Ammon's horn (tissue), 1 donor: ENCODE measurements at places on chromosomes 6 and 20.
A peak's percentile ranks its signal among the peaks of the same experiment; 100 is the strongest.

GRCh38 chr6:37059344-37060194 lies 54.1 kb downstream of the FGD2 start:
- DNase-seq: peak; percentile 68

- no peak for DNase-seq
Observed at GRCh38 chr20:34954904-34955230, 739 bp downstream of the GSS start.

- DNase-seq: no peak
Observed at GRCh38 chr6:159615918-159616317, 77.1 kb downstream of the SOD2 start.

DNA sequence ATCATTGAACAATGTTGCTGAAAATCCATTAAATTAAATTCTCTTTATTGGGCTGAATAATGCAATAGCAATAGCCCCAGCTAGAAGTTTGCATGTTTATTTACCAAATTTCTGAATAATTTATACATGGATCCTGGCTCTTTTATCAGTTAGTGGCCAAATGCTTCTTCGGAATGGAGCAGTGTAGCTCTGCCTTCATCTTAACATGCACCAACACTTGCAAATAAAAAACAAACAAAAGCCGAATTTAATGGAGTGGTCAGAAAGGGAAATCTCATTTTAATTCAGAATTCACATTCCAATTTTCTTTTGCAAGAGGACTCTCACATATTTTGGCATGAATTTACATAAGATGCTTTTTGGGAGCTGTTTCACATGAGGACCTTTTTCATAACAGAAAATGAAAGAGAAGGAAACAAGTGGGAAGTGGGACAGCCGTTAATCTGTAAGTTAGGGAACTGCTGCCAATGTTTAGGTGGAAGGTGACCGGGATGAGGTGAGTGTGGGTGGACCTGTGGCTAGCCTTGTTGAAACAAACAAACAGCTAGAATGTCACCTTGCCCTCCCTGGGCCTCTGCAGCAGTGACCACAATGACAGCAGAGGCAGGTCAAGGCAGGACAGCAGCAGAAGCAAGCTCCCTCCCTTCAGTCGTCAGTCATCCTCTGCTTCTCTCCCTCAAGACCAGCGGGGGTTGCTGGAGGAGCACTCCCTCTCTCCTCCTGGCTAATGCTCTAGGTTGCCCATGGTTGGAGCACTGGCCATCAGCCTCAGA lies 73.2 kb downstream of the INSM1 start:
- no peak for DNase-seq

- DNase-seq: peak; percentile 50
Observed at GRCh38 chr20:25378884-25379733, 11.5 kb downstream of the ABHD12 start.

- no peak for DNase-seq
Observed at GRCh38 chr6:95208621-95209020, 368.7 kb upstream of the MANEA start.

DNA sequence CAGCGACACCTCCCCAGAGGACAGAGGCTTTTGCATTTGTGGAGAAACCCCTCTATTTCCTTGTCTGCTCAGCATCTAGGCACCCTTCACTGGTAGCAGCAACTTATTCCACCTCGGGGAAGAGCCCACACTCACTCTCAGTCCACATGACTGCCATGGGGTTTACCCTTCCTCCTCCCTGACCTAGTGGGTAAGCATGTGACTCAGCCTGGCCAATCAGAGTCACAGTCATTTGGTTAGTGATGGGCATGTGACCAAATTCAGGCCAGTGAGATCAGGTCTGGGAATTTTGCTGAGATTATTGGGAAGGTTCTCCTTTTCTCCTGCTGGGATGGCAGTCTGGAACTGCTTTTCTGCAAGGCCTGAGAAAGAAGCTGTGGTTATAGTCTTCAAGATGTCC lies 145.7 kb upstream of the PHACTR3 start:
- no peak for DNase-seq

DNA sequence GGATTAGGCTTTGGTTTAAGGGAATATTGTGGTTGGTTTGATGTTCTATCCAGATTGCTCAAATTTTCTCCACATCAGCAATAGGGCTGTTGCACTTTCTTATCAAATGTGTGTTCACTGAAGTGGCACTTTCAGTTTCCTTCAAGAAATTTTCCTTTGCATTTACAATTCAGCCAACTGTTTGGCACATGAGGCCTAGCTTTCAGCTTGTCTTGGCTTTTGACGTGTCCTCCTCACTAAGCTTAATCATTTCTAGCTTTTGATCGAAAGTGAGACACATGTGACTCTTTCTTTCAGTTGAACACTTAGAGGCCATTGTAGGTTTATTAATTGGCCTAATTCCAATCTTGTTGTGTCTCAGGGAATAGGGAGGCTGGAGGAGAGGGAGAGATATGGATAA lies 104.8 kb downstream of the FLRT3 start:
- DNase-seq: no peak
